ENCODE measurements at places on chromosomes 7 and 10. TPM values are rescaled to one million over a fixed set of nuclear protein-coding genes. Genes with fewer than 3 reads are reported as not detected.

The SHTN1 gene
- total RNA-seq, result 3.6 TPM

The NDUFB8 gene
- 161 TPM for total RNA-seq

The RAB19 gene
- total RNA-seq, result not detected

The AOAH gene
- total RNA-seq, result not detected

The OR9A2 gene
- not detected for total RNA-seq

The TSPAN14 gene
- 79.8 TPM for total RNA-seq

The DYNC1I1 gene
- total RNA-seq, result 1.6 TPM

The TBXAS1 gene
- 0.21 TPM for total RNA-seq

The GRID2IP gene
- 0.27 TPM for total RNA-seq

GRCh38 chr10:44703241-44704155 lies 207.6 kb upstream of the TMEM72 start:
- peak; percentile 39 for DNase-seq

DNA sequence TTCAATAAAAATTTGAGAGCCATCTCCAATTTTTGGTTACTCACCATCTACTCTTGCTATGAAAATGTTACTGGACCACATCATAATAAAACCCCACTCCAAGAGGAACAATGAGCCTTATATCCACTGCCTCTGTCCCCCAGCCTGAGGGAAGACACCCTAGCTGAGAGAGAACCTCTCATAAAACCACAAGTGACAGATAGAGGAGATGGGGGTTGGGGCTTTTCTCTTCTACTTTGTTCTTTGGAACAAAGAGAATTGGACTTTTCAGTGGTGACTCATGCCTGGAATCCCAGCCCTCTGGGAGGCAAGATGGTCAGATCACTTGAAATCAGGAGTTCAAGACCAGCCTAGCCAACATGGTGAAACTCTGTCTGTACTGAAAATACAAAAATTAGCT lies 27.6 kb upstream of the TAS2R16 start:
- no peak for DNase-seq

DNA sequence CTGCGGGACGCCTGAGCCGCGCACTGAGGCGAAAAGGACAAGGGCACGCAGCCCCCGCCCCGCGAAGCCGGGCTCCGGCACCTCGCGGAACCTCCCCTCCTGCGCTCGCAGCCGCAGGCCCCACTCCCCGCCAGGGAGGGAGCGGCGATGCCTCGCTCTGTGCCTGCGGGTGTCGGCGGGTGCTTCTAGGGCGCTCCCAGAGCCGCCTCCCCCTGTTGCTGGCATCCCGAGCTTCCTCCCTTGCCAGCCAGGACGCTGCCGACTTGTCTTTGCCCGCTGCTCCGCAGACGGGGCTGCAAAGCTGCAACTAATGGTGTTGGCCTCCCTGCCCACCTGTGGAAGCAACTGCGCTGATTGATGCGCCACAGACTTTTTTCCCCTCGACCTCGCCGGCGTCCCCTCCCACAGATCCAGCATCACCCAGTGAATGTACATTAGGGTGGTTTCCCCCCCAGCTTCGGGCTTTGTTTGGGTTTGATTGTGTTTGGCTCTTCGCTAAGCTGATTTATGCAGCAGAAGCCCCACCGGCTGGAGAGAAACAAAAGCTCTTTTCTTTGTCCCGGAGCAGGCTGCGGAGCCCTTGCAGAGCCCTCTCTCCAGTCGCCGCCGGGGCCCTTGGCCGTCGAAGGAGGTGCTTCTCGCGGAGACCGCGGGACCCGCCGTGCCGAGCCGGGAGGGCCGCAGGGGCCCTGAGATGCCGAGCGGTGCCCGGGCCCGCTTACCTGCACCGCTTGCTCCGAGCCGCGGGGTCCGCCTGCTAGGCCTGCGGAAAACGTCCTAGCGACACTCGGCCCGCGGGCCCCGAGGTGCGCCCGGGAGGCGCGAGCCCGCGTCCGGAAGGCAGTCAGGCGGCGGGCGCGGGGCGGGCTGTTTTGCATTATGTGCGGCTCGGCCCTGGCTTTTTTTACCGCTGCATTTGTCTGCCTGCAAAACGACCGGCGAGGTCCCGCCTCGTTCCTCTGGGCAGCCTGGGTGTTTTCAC lies 519 bp downstream of the ITGB8 start:
- DNase-seq, result peak; percentile 72

GRCh38 chr10:116007256-116007891 lies 265.6 kb downstream of the GFRA1 start:
- DNase-seq, result no peak

DNA sequence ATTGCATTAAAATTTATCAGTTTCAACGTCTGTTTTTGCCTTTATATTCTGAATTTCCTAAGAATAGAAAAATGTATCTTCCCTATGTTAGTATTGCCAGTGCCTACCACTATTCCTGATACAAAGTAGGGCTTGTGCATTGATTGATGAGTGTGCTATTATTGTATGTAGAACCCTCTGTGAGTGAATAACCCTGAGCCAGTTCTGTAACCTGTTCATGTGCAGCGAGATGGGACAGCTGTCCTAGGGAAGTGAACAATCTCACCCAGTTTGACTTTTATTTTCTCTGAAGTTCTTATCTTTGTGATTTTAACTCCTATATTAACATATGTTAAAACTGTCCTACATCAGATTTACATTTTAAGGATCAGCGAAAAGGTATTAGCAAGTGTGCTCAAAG lies 178.4 kb upstream of the ADO start:
- no peak for DNase-seq

DNA sequence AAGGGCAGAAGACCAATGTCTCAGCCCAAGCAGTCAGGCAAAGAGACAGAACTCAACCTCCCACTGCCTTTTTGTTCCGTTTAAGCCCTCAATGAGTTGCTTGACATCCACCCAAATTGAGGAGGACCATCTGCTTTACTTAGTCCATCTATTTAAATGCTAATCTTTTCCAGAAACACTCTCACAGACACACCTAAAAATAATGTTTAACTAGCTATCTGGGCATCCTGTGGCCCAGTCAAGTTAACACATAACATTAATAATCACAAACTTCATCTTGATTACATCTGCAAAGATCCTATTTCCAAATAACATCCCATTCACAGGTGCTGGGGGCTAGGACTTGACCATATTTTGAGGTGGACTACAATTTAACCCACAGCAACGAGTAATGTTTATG lies 115.7 kb downstream of the RAB11FIP2 start:
- no peak for DNase-seq

- peak; percentile 25 for DNase-seq
These were observed 20.8 kb downstream of the LAMB4 start for GRCh38 chr7:108109221-108109908.

- no peak for DNase-seq
These were observed 45.0 kb downstream of the CTBP2 start for GRCh38 chr10:125115409-125115808.

DNA sequence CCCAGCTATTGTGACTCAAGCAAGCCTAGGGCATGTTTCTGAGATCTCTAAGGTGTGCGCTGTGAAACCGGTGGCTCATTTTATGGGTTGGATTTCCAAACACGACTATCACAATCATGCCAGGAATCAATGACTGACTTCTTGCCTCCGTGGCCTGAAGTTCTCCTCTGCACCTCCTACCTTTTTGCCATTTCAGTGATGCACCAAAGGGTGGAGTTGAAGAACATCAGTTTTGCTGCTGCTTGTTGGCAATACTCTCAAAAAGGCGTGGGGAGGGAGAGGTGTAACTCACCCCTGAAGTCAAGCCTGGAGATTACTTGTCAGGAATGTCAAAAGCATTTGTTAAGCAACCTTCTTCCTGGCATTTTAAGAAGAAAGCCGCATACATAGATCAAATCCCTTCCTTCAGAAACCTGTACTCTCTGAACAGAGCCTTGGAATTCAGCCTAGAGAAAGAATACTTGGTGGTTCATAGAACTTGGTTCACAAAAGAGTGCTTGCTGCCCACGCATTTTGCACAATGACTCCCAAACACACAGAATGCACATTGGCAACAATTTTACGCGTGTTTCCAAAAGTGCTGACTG lies 41.0 kb downstream of the KIAA1217 start:
- no peak for DNase-seq

- DNase-seq, result no peak
These were observed 39.4 kb upstream of the CXCL12 start for GRCh38 chr10:44424298-44424697.

GRCh38 chr10:16156681-16157080 lies 280.1 kb upstream of the PTER start:
- DNase-seq, result no peak

- DNase-seq, result peak; percentile 69
These were observed 238.5 kb downstream of the ZMYND11 start for GRCh38 chr10:373526-374309.

- no peak for DNase-seq
These were observed 103.7 kb downstream of the CXCL12 start for GRCh38 chr10:44281089-44281613.

All from myocyte (in vitro differentiated cells).